ENCODE measurements at places on chromosomes 7 and 10.

DNA sequence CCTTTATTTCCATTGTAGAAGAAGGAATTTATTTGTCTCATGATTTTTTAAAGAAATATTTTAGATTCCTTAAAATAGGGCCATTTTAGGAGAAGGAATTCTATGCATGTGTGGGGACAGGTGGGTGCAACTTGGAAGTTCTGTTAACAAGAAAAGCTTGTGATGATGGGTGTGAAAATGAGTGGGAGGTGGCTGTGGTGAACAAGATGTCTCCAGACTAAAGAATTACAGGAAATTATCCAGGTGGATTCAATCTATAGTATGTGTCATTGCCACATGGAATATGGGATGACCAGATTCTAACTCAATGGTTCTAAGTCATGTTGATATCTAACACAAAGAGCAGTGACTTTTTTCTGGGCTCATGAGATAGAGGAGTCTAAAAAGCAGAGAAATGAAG is 229.6 kb upstream of the IGFBP3 start:
- DNase-seq: no peak

- no peak for DNase-seq
These were observed at the start of gene CHRM2 for GRCh38 chr7:136868496-136869000. TSS of gene CHRM2 (plus strand) at chr7:136868652. CDS start at chr7:137014866, 146,214 bp downstream.

DNA sequence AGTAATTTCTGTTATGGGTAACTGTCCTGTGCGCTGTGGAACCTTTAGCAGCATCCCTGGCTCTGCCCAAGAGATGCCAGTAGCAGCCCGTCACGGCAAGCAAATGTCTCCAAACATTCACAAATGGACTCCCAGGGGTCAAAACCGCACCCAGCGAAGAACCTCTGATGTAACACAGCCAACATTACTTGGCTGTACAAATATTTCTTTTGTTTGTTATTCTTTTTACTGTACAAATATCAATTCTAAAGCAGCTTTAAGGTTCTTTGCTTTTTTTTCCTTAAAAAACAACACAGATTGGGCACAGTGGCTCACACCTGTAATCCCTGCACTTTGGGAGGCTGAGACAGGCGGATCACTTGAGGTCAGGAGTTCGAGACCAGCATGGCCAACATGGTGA is 182.5 kb downstream of the KMT2E start:
- no peak for DNase-seq

- DNase-seq: no peak
These were observed 284.1 kb upstream of the NPSR1 start for GRCh38 chr7:34373940-34374339.

DNA sequence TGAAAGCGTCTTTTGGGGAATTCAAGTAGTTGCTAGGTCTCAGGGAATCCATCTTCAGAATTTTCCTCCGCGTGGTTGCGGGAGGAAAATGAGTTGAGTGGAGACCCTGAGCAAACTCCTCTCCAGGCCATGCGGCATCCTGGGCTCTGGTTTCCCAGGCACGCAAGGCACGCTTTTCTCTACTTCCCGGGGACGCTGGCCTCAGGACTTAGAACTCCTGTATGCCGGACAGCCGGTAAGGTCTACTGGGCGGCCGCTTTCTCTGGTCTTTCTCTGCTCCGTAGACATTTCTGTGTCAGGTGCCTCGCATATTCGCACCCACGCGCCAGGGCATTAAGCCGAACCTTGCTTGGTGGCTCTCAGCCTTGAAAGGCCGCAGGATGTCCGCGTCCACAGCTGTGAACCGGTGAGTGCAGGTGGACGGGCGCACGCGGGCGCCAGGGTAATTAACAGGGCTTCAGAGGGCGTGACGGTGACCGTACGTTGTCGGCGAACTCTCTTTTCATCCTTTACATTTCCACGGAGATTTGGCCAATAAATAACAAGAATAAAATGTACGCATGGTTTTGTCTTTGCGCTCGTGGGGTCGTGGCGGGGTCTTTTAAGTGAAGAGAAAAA is 992 bp upstream of the RBM20 start:
- no peak for DNase-seq

GRCh38 chr7:131056007-131056406 is 271.7 kb upstream of the MKLN1 start:
- DNase-seq: no peak

GRCh38 chr10:21330628-21331020 is 194.9 kb downstream of the SKIDA1 start:
- no peak for DNase-seq

DNA sequence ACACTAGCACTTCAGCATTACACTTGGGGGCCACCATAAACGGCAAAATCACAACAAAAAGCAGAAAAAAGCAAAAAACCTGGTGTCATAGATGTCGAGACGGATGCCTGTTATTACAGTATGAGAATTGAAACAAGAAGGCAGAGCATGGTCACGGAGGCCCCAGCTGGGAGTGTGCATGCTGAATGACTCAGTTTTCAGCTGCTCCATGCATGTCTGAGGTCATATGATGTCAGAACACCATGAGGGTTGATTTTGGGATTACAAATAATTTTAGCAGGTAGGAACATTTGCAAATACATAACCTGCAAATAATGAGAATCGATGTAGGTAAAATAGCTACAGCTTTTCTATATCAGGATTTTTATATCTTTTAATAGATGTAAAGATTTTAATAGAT is 19.1 kb downstream of the ZMYND11 start:
- DNase-seq: no peak

- no peak for DNase-seq
These were observed 23.1 kb downstream of the KCNH2 start for GRCh38 chr7:150954986-150955518.

GRCh38 chr7:27197137-27198042 is 2.5 kb downstream of the HOXA13 start:
- no peak for DNase-seq

DNA sequence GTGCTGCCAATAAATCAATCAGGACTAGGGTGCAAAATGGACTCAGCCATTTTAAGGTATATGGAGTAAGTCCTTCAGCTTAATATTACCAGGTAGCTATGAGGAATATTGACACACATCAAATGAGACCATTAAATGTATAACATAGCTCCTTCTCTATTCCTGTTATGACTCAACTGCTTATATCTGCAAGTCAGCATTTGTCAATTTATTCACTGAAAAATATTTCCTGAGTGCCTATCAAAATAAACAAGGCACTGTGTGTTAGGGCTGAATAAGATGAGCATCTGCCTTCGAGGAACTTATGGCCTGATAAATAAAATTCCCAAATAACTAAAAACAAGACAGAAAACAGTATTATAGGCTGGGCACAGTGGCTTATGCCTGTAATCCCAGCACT is 113.8 kb downstream of the CDK6 start:
- no peak for DNase-seq

DNA sequence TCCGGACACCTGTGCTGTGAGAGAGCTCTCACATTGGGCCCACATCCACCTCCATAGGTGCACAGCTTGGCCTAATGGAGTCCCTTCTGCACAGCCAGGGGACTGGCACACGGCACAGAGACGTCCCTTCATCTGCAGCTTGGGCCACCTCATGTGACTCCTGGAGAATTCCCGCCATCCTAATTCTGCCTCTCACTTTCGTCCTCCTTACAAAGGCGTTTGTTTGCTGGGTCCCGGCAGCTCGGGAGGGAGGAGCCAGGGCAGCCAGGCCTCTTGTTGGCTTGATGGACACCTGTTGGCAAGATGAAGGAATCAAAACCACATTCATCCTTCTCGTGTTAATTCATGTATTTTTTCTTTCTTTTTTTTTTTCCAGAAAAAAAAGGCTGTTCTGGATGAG is 30.7 kb upstream of the TTYH3 start:
- no peak for DNase-seq

- DNase-seq: no peak
These were observed 276.8 kb downstream of the MTERF1 start for GRCh38 chr7:91603707-91604106.

- peak; percentile 66 for DNase-seq
These were observed 110.5 kb downstream of the C10orf105 start for GRCh38 chr10:71608819-71609768.

DNA sequence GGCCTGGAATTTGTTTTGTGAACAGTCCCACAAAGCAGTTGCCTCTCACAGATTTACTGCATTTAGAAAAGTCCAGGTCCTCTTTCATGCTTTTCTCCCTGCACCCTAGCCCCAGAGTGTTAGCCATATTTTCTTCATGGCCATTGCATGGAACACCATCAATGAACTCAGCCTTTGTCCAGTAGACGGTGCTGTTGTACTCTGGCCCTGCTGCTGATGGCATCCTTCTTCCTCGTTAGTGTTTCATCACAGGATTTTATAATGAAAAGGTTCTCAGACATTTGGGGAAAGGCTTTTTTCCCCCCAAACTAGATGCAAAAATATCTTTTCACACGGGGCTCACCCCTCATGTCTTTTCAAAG is 93.0 kb upstream of the SLC25A13 start:
- DNase-seq: no peak

DNA sequence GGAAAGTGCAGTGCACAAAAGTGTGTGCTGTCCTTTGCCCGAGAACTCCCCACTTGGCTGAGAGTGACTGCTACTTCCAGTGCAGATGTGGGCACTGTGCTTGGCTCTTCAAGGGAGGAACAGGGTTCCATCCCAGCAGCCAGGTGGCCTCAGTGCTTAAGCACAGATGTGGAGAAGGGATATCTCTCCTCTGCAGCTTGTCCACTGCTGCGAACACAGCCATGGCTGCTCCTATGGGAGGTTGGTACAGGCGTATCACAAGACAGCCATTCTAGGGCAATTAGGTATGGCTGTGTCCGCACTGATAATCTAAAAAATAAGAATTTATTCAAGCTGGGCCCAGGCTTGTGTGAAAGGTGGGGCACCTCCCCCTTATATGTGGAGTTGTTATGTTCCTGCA is 66.6 kb downstream of the GLCCI1 start:
- no peak for DNase-seq

GRCh38 chr10:87781545-87781944 is 36.5 kb downstream of the ATAD1 start:
- no peak for DNase-seq

GRCh38 chr7:89798599-89798996 is 355.7 kb upstream of the STEAP1 start:
- DNase-seq: no peak

GRCh38 chr10:77974396-77975074 is 48.0 kb upstream of the DLG5 start:
- DNase-seq: no peak

GRCh38 chr7:157370742-157371141 is 33.9 kb downstream of the DNAJB6 start:
- DNase-seq: no peak

DNA sequence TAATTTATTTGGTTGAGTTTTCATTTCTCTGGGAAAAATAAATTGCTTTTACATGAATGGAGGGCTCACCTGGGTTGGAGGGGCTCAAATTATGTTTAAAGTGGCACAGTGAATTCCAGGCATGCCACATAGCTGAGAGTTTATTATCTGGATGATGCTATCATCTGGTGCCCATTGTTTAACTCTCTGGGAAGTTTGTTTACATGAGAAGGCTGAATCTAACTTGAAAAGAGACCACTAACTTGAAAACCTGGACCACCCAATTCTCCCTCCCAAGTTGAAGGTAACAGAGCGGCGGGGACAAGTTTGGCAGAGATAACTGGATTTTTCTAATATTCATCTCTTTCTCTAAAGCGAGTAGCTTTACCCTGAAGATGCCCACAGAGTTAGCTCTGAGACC is 321.5 kb upstream of the GHITM start:
- no peak for DNase-seq

- DNase-seq: no peak
These were observed 15.5 kb upstream of the SP4 start for GRCh38 chr7:21412410-21412851.

DNA sequence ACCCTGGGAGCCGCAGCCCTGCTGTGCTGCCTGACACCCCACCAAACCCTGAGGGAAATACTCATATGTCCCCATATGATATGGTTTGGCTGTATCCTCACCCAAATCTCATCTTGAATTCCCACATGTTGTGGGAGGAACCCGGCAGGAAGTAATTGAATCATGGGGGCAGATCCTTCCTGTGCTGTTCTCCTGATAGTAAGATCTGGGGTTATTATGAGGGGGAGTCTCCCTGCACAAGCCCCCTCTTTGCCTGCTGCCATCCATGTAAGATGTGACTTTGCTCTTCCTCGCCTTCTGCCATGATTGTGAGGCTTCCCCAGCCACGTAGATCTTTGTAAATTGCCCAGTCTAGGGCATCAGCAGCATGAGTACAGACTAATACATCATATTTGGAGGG is 68.7 kb downstream of the RGS10 start:
- DNase-seq: no peak

GRCh38 chr10:71920540-71921323 is 43.5 kb upstream of the CHST3 start:
- DNase-seq: no peak

- DNase-seq: no peak
These were observed 304.9 kb upstream of the ZMIZ1 start for GRCh38 chr10:78763651-78764395.

- no peak for DNase-seq
These were observed 159.8 kb downstream of the CHN2 start for GRCh38 chr7:29354340-29354739.

GRCh38 chr10:93600446-93601145 is 439 bp downstream of the RBP4 start:
- no peak for DNase-seq

GRCh38 chr7:86025807-86026206 is 617.9 kb upstream of the GRM3 start:
- no peak for DNase-seq

GRCh38 chr7:47600199-47601118 is 18.5 kb upstream of the TNS3 start:
- DNase-seq: no peak

GRCh38 chr7:1623810-1624209 is 46.3 kb upstream of the ELFN1 start:
- no peak for DNase-seq

- DNase-seq: no peak
These were observed 127.6 kb downstream of the NEBL start for GRCh38 chr10:20769481-20769880.

DNA sequence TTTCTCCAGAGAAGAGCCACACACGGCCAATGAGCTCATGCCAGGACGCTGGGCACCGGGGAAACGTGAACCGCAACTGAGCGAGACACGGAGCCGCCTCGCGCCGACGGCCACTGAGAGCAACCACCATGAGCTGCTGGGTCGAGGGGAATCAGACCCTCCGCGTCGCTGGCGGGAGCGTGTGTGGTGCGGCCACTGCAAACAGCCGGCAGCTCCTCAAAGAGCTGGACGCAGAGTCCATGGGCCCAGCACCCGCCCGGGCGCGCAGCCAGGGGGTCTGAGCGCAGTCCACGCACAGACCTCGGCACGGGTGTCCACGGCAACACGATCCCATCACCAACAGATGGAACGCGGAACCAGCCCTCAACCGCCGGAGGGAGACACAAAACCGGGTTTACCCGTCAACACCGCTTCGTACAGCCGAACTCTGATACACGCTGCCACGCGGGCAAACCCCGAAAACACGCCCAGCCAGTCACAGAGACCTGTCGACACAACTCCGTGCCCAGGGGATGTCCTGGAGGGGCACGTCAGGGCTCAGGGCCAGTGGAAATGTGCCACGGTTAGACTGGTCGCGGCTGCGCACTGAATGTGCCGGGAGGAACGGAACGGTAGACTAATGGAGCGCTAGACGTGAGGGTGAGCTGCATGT is 147.1 kb downstream of the ELFN1 start:
- DNase-seq: peak; percentile 25
